ENCODE measurements at places on chromosomes 5 and 9.

- DNase-seq, result no peak
These were observed 500 bp upstream of the CREBRF start for GRCh38 chr5:173055722-173055982.

GRCh38 chr5:144566747-144567420 lies 396.2 kb downstream of the KCTD16 start:
- DNase-seq, result no peak

GRCh38 chr5:127892467-127893207 lies 189.4 kb downstream of the CCDC192 start:
- DNase-seq, result no peak

DNA sequence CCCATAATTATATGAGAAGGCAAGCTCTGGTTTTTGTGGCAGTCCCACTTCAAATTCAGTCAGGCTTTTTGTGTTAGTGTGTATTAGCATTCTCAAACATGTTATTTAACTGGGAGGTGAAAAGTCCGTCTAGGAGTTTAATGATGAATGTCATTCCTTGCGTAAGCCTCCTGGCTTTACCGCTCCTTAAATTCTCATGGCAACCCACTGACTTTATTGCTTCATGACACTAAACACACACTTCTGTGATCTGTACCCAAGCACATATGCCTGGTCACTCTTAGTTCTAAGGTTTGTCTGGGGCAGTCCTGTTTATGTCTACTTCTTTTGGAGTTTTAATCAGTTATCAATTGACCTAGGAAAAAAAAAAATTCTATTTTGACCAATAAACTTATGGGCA lies 677.9 kb upstream of the DMAC1 start:
- DNase-seq, result no peak

Measured in T-helper 22 cell (primary cell).